ENCODE measurements at places on chromosomes 16 and 17. TPM values are rescaled to one million over a fixed set of nuclear protein-coding genes. Genes with fewer than 3 reads are reported as not detected.

Gene IL17C
- not detected for total RNA-seq

Gene ADAD2
- 0.17 TPM for total RNA-seq

Gene RAB11FIP4
- total RNA-seq = 14.8 TPM

Gene SHCBP1
- 42.2 TPM for total RNA-seq

Gene IRX3
- not detected for total RNA-seq

Gene DOC2A
- 0.70 TPM for total RNA-seq

Gene CDH15
- total RNA-seq = not detected

Gene CLDN7
- 1.2 TPM for total RNA-seq

Gene MT4
- total RNA-seq = not detected

Gene NMRAL1
- total RNA-seq = 70.8 TPM

Gene TP53TG3B
- total RNA-seq = not detected

Gene PGS1
- 54.3 TPM for total RNA-seq

Gene GAS7
- 1.3 TPM for total RNA-seq

Gene RTN4RL1
- total RNA-seq = 1.5 TPM

Gene KRTAP9-8
- not detected for total RNA-seq
